NCI-H510A (cell line): ENCODE measurements at places on chromosomes 3 and 15.

- no peak for DNase-seq
These were observed 8.3 kb downstream of the BDH1 start for GRCh38 chr3:197547306-197548011.

GRCh38 chr15:84929795-84930603 lies 45.5 kb downstream of the SLC28A1 start:
- DNase-seq: no peak

GRCh38 chr15:99009741-99010330 lies 2.2 kb upstream of the PGPEP1L start:
- no peak for DNase-seq

DNA sequence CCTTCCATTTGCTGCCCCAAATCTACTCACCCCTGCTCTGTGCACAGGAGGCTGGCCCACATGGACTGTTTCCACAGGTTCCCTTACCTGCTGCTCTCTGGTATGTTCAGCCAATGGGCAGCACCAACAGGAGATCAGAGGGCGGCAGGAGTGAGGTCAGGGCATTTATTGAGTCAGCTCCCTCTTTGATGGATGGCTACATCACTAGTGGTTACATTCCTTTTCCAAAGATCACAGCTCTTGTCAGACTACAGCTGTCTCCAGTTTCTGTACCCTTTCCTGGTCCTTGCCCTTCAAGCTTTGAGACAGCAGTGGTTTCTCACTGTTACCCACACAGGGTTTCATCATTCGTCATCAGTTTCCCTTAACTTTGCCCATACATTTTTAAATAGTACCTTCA lies 325.1 kb downstream of the SUCLG2 start:
- DNase-seq: no peak

DNA sequence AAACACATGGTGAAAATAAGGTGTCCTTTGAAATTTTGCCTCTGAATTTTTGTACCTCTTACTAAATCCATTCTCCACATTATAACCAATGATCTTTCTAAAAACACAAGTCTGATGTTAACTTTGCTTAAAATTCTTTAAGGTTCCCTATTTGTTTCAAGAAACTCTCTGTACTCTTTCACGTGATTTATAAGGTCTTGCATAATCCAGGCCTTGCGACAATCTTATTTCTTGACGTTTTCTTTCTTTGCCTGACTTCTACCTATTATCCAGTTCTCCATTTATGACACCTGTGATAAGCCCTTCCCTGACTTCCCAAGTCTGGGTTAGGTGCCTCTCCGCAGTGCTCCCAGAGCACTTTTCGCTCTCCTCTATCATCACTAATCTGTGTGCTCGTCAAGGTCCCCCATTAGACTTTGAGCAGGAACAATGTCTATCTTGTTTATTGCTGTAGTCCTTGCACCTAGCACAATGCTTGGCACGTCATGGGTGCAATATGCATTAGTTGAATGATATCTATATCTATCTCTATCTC lies 24.3 kb upstream of the KPNA1 start:
- DNase-seq: no peak

- peak; percentile 26 for DNase-seq
These were observed 61.7 kb downstream of the FMN1 start for GRCh38 chr15:33132722-33133345.

GRCh38 chr15:58666957-58667356 lies 82.5 kb downstream of the ADAM10 start:
- DNase-seq: no peak

GRCh38 chr15:38414357-38414756 lies 39.6 kb upstream of the FAM98B start:
- no peak for DNase-seq

- DNase-seq: no peak
These were observed 6.1 kb downstream of the IL17RD start for GRCh38 chr3:57158813-57159738.

- no peak for DNase-seq
These were observed 697 bp downstream of the CHSY1 start for GRCh38 chr15:101250873-101251829.

GRCh38 chr15:69853544-69853951 lies 244.2 kb downstream of the TLE3 start:
- DNase-seq: no peak

- no peak for DNase-seq
These were observed 353.4 kb downstream of the RORA start for GRCh38 chr15:60875681-60876080.

DNA sequence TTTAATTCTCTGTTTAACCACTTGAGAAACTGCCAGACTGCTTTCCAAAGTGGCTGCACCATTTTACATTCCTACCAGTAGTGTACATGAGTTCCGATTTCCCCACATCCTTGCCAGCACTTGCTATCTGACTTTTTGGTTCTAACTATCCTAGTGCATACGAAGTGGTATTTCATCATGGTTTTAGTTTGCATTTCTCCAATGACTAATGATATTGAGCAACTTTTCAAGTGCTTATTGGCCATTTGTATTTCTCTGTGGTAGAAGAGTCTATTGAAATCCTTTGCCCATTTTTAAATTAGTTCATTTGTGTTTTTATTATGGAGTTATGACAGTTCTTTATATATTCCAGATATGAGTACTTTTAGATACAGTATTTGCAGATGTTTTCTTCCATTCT lies 247.8 kb downstream of the GABRB3 start:
- DNase-seq: no peak

GRCh38 chr15:60390871-60391501 lies 6.8 kb downstream of the ANXA2 start:
- DNase-seq: no peak

GRCh38 chr3:15007681-15008141 lies 57.4 kb downstream of the MRPS25 start:
- peak; percentile 14 for DNase-seq

DNA sequence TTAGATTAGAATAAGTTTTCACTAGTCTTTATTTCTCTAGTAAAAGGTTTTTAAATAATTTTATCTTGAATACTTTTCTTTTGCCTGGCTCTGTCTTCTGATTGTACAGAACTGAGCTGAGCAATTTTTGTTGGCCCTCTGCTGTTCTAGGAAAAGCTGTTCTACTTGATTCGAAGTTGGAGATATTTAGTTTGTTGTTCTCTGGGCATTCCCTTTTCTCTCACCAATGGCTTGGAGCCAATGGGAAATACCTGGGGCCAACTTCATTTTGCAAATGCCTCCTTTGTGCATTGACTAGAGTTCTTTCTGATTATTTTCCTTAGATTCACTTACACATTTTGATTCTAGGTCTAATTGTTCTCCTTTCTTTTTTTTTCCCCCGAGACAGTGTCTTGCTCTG lies 16.5 kb downstream of the ABHD5 start:
- no peak for DNase-seq

DNA sequence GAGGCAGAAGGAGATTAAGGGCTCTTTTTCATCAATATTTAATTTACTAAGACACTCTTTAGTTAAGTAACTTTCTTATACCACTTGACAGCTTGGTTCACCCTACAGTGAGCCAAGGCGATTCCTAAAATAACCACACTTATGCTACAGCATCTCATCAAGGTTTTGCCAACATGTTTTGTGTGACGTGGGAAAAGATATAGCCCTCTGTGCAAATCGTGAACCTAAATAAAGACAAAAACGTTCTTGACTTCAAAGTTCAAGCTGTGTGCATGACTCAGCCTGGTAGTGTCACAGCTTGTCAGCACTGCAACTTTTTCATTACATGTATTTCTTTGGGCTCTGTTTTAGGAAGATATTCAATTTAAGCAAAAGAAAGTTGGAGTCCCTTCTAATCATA lies 297.0 kb upstream of the EPHA3 start:
- no peak for DNase-seq

DNA sequence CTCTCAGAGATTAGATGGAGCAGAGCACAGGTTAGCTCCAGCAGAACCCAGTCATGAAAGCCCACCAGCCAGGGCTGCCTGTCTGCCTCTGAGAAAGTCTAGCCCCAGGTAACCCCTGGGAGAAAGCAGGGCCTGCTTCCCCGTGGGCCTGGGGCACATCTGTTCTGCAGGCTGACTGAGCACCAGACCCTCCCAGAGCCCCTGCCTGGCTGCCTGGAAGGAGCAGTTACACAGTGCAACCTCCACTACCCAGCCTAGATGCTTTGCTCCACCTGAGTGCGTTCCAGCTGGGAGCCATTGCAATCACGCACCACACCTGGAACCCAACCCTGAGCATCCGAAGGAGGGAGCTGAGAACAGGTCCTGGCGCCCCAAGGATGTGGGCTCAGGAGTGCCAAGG lies 24.7 kb upstream of the OR5K4 start:
- no peak for DNase-seq

- DNase-seq: no peak
These were observed 89.6 kb downstream of the FILIP1L start for GRCh38 chr3:100024520-100025303.
